ENCODE measurements at places on chromosomes 6 and 20. TPM values are rescaled to one million over a fixed set of nuclear protein-coding genes. Genes with fewer than 3 reads are reported as not detected.

DNA sequence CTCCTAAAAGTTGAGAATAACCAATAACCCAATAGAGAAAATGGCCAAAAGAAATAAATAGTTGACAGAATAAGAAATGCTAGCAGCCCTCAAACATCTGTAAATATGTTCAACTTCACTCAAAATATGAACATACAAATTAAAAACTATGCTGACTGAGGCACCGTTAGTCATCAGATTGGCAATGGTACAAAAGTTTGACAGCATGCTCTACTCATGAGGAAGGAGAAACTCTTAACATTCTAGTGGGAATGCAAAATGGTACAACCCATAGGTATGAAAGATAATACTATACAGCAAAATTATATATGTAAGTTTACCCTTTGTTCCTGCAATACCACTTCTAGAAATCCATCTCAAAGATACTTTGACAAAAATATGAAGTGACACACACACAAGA lies 1.6 kb upstream of the ZSCAN12 start:
- DNase-seq = no peak

DNA sequence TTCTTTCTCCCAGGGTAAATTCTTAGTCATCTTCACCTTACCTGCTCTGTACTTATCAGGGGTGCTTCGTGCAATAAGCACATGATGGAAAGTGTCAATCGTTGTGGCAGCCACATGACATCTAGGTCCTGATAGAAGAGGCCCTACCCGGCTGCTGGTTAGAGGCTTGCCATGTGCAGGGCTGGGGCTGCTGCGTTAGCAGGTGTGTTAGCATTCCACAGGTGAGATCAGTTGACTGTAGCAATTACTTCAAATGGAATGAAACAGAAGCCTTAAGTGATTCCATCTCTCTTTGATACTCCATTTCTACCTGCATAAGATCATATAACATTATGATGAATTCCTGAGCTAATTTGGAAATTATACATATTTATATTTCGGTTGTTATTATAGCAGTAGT lies 127.0 kb downstream of the UST start:
- DNase-seq = no peak

GRCh38 chr20:61742097-61742825 lies 323.4 kb downstream of the TAF4 start:
- no peak for DNase-seq

- no peak for DNase-seq
Measured at GRCh38 chr6:35651244-35651643, 37.5 kb downstream of the FKBP5 start.

- no peak for DNase-seq
Measured at GRCh38 chr6:95589067-95589466, 11.7 kb downstream of the MANEA start.

DNA sequence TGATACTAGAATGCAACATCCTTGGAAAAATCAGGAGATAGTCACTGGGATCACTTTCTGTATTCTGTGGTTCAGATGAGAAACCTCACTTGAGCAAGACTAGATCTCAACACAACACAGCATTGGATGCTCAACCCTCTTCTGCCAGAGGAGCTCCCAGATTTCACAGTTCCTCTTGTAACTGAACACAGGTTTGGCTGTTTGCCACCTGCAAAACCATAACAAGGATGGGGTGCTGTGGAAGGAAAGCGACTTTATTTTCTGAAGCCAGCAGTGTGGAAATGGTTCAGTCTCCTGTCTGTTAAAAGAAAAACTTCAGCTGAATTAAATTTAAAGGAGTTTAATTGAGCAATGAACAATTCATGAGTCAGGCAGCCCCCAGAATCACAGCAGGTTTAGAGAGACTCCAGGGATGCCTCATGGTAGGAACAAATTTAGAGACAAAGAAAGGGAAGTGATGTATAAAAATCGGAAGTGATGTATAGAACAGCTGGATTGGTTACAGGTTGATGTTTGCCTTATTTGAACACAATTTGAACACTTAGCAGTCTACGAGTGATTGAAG lies 149.9 kb upstream of the UST start:
- no peak for DNase-seq

DNA sequence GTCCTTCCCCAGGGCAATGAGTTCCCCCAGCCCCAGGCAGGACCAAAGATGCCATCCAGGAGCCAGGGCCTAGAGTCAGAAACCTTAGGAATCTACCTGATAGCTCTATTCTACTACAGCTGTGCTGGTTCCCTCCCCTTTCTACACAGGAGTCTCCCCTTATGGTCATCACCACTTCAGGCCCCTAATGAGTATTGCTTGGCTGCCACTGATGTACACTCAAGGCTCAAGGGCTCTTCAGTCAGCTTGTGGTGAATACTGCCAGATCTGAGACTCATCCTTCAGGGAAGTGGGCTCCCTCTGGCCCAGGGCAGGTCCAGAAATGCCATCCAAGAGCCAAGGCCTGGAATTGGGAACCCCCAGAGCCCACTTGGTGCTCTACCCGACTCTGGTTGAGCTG lies 248.6 kb downstream of the ALDH8A1 start:
- DNase-seq = no peak

- no peak for DNase-seq
Measured at GRCh38 chr6:155409391-155409790, 46.2 kb downstream of the NOX3 start.

The TBC1D22B gene
- total RNA-seq = 14.6 TPM

The MAP3K5 gene
- total RNA-seq = 1.1 TPM

The ENPP1 gene
- 2.7 TPM for total RNA-seq

The TRIM31 gene
- not detected for total RNA-seq

Measured in progenitor cell of endocrine pancreas (in vitro differentiated cells).